ENCODE measurements at places on chromosomes 2 and 18.

DNA sequence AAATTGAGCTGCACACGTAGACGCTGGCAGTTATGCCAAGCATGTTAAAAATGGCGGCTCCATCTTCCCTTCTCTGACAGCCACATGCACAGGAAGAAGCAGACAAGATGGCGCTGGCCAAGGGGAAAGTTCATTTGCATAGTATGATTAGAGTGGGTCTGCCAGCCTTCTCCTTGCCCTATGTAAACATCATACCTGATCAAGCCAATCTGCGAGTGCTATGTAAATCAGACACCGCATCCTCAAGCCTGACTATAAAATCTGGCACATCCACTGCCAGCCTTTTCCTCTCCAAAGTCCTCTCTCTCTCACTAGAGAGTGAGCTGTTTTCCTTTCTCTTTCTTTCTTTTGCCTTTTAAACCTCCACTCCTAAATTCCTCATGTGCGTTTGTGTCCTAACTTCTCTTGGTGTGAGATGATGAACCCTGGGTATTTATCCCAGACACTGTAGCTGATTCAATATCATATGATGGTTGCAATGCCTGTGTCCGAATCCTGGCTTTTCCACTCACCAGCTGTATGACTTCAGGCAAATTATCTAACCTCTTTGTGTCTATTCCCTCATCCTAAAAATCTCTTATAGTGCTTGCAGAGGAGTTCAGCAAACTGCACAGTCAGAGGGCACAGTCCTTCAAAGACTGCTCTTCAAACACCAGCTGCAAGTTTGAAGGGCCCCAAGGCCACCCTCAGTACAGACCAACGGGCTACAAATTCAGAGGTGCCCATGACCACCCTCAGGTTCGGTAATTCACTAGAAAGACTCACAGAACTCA is 39.3 kb upstream of the ITSN2 start:
- DNase-seq = no peak

DNA sequence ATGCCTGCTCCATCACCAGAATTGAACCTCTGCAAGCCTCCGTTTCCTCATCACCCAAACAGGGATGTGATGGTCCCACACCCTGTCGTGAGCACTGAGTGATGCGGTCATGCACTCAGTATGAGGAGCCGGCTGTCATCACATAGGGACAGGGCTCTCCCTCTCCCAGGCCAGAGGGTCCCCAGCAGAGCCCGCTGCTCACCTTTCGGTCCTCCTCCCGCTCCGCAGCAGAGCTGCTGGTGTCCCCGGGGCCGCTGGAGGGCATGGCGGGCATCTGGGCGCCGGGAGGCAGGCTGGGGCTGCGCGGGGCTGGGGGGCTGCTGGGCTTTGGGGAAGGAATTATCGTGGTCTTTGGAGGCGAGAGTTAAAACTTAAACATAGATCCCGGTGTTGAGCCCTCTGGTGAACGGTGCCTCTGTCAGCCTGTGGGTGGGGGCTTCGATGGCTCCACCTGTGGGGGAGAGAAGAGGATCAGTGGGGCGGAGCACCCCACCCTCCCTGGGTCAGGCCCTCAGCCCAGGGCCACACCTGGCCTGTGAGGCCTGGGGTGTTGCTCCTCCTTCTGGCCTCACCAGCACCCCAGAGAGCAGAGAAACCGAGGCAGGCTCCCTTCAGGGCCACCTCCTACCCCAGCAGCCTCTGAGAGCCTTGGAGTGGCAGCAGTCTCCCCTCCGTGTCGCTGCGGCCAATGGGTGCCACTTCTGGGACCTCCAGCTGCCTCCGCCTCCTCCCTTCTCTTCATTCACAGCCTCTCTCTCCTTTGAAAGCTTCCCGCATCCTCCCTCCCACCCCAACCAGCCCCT is 27.8 kb downstream of the DNMT3A start:
- DNase-seq = no peak

DNA sequence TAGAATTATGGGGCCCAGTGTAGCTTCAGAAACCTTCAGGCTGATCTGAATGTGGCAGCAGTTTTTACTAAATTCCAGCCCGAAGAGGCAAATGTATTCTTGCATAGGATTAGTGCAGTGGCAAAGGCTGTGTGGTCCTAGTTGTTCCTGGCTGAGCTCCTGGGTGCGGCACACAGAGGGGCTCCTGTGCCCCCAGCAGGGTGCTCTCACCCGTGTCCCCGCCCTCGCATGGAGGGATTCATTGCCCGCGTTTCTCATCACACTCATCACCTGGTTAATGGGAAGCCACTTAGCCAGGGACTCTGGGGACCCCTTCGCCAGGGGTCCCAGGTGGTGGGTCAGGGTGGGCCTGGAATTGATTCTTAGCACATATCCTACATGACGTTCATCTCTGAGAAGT is 3.9 kb downstream of the KCNG2 start:
- no peak for DNase-seq

DNA sequence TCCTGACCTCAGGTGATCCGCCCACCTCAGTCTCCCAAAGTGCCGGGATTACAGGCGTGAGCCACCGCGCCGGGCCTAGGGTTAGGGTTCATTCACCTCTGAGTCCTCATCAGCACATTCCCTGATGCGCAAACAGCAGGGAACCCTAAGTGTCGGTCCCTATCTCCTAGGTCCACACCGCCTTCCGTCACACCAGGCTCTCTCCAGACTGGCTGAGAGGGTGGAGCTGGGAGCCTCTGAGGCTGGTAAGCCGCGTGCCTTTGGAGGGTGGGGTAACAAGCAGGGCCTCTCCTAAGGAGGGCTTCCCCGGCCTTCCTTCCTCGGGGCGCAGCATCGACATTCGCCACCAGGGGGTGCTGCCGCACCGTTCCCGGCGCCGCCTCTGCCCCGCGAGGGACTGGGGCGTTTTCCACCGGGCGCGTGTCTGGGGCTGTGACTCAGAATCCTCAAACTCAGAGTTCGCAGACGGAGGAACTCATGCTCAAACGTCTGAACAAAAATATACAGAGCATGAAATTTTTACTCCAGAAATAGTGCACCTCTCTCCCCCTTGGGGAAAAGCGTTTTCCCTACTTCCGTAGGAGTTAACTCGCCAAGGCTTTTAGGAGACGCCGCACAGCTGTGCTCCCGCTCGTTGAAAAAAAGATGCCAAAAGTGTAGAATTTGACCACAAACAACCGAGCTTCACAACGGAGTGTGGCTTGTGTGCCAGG is 63.9 kb upstream of the ASAP2 start:
- DNase-seq = peak; percentile 62

DNA sequence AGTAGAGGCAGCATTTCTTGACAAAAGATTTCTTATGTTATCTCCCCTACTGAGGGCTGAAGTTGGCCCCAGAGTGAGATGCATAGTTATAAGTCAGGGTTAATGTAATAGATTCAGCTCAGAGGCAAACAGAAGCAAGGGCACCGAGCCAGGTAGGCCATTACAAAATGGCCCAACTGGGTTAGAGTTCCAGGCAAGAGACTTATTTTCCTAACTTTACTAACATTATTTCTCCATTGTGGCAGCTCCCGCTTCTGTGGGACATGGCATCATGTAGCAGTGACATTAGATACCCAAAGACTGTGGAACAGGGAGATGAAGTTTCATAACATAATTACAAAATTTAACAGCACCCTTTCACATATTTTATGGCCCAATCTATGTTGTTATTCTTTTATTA is 27.1 kb downstream of the TSPYL6 start:
- no peak for DNase-seq

GRCh38 chr18:10442551-10442971 is 11.9 kb upstream of the APCDD1 start:
- no peak for DNase-seq

DNA sequence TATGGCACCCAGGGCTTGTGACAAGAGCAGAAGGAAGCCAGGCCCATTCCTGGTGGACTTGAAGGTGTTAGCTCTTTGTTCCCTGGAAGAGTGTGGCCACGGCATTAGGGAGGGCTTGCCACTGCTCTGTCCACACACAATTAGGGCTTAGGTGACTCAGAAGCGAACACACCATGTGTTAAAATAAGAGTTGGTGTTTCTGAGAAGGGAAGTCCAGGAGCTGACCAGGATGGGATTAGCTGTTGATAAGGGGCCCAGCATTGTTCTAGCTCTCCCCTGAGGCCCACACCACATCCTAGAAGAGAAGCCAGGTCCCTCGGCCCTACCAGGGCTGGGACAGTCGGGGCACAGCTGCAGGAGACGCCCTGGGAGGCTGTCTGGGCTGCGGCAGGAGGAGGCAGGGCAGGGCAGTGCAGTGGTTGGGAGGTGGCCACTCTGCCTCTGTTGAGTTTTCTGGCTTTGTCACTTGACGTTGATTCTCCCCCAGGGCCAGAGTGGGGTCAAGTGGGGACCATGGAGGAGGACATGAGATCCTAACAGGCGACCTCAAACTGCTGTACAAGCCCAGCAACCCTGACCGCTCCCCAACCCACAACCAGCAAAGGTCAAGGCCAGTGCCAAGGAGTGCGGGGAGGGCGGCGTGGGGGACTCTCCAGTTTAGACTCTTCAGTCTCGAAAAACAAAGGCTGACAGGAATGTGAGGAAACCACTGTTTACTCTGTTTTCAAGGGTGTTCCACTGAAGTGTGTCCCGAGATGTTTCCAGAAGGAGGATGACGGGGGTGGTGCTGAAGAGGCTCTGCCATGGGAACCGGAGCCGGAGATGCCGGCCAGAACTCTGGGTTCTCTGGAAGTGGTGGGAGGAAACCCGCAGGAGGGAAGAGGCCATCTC is 16.8 kb downstream of the GNLY start:
- no peak for DNase-seq

All from stimulated activated CD8-positive, alpha-beta memory T cell treated with anti-CD3 and anti-CD28 coated beads, Interleukin-7, amount 100 ng/mL, for 48 hours (primary cell).